ENCODE measurements at places on chromosomes 5 and 9.

DNA sequence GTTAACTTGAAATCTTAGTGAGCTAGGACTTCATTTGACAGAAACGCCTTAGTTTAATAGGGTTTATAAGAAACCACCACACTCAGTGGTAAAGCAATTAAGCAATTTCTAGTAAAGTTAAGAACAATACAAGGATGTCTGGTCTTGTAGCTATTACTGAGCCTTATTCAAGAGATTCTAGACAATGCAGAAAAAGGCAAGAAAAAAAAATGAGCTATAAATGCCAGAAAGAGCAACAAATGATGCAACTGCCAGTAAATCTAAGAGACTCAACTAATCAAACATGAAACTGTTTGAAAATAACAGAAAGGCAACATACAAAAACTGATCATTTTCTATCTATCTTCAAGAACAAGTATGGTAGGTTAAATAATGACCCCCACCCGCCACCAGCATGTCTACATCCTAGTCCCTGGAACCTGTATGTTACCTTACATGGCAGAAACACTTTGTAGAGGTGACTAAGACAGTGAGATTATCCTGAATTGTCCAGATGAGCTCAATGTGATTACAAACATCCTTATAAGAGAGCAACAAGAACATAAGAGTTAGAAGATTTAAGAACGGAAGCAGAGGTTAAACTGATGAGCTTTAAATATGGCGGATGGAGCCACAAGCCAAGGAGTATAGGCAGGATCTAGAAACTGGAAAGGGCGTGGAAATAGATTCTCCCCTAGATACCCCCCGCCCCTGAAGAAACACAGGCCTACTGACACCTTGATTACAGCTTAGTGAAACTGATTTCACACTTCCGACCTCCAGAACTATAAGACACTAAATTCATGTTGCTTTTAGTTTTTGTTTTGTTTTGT, 93.0 kb downstream of the SUSD1 start:
- no peak for DNase-seq

GRCh38 chr5:10788358-10788757, 27.3 kb upstream of the DAP start:
- DNase-seq = no peak

- no peak for DNase-seq
Measured at GRCh38 chr5:148759101-148759500, 67.3 kb upstream of the ADRB2 start.

DNA sequence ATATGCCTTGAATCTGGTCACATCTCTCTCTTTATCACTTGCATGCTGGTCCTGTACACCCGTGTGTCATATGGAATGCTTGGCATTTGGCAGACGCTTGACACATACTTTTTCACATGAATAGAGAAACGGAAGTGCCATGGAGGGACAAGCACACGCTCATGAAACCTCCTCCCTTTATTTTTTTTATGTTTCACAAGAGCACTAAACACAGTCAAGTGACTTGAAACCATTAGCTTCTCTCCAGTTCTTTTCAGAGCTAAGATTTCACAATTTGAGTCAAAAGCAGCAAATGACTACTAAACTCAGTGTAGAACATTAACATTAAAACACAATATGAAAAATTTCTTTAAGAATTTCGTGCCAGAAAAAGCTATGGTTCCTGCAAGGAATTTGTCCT, 151.1 kb downstream of the DOCK2 start:
- DNase-seq = no peak

GRCh38 chr5:6712577-6713273, 507 bp upstream of the TENT4A start:
- peak; percentile 97 for DNase-seq

DNA sequence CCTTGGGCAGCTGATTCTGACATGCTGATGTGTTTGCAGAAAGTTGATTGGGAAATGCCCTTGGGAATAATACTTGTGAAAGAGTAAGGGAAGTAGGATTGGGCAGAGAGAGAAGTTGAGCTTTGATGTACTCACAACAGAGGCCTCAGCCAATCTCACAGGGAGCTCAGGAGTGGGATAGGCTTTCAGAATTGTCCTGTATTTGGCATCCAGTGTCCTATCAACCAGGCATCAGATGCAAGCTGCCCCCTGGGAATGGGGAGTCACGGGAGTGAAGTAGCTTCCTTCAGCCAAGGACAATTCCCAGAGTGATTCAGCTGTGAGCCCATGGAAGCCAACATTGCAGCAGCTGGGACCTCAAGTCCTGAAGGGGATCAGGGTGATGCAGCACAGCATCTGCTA, 39.6 kb downstream of the DMAC1 start:
- DNase-seq = no peak

DNA sequence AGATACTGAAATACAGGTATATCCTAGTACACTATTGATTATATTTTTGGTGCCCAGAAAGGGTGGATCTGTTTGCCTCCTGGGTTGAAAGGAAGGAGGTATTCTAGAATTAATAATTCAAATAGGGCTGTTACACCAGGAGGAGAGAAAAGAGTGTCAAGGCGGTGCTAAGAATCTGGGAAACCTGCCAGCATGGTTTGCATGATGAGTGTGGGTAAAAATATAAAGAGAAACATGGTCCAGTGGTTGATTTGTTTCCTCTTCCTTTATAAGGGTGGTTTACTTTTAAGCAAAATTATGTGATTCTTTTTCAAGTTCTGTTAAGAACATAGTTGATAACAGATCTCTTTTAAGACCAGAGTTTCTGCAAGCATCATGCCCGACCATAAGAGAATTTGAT, 69.4 kb upstream of the NFIB start:
- DNase-seq = no peak

GRCh38 chr5:149863830-149864229, 80.8 kb downstream of the PDE6A start:
- no peak for DNase-seq

DNA sequence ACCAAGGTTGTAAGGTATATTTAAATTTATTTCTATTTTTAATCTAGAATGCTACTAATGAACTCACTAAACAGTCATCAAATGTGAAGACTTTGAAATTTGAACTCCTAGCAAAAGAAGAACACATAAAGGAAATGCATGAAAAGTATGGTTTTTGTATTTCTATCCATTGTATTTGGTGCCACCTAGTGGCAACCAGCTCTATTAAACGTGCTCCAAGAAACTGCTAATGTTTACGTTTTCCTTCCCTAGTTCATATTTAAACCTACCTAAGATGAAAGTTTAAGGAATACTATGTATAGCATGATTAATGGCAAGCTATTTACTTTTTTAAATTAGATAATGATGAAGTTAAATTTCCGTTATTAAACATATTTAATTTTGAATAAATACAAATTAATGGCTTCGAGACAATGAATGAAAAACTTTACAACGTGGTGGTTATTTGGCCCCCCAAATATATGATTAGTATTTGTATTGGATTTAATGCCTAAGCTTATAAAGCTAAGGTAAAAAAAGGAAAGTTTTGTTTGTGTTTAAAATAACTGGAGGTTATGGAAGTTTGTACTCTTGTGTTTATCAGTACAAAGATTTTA, 115.9 kb upstream of the SH3GL2 start:
- peak; percentile 47 for DNase-seq

GRCh38 chr9:107307331-107307730, 24.3 kb downstream of the RAD23B start:
- DNase-seq = no peak

DNA sequence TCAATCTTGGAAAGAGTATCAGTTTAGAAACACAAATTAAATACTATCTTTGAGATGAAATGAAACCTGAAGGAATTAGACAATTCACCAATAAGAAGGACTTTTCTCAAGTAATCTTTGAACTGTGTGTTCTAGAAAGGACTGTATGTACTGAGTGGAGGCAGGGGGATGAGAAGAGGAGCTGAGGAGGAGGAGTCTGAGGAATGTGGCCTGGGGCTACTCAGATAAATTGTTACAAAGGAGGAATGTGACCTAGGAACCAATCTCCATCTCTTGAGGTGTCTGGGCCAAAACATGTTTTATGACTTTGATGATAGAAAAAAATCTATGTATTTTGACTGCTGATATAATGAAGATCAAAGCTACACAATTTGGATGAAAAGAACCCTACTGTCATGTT, 124.3 kb upstream of the ANKRD55 start:
- no peak for DNase-seq

All from mesothelial cell of epicardium (in vitro differentiated cells).